ENCODE measurements at places on chromosomes 12 and 14. TPM values are rescaled to one million over a fixed set of nuclear protein-coding genes. Genes with fewer than 3 reads are reported as not detected.
A peak's percentile ranks its signal among the peaks of the same experiment; 100 is the strongest.

DNA sequence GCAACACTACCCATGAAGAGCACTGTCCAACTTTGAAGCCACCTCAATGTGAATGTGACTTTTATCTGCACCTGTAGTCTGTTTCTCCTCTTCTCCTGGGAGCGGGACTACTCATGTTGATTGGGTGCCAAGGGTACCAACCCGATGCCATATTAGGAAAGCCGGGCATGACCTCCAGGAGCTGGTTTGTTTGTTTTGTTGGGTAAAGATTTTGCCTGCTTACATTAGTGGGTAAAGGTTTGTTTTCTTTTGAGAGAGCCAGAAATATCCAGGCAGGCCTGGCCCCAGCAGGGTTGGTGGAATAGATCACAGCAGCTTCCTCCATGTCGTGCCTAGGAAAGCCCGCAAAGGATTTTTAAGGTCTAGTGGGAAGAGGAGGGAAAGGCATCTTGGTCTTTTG, 19.7 kb upstream of the ITPK1 start:
- peak; percentile 88 for DNase-seq

DNA sequence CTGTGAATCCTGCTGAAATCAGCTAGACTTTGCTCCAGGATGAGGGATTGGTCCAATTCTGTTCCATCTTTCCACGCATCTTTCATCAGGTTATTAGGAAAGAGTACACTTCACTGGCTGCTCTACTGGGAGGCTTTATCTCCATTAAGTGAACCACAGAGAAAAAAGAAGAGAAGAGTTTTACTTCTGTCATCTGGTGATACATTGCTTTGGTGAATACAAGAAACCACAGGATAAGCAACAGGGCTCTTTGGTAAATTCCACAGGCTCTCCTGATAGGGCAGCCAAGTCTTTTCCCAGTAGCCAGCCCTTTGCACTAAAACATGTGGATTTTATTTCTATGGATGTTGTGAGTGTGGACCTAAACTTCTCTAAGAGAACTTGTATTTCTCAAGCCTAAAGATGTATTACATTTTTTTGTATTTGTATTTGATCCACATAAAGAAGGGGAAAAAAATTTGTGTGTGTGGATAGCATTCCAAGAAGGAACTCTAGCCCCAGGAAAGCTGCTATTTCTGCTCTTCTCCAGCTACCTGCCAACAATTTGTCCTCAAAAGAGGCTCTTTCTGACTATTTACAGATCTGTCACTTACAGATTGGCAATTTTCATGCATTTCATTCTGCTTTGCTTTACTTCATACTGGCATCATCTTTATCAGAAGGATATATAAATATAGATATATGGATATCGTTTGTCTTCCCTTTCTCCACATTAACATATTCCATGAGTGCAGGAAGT, 1117.6 kb upstream of the TMEM132C start:
- DNase-seq = no peak

GRCh38 chr14:23638414-23639047, 2.4 kb downstream of the DHRS2 start:
- no peak for DNase-seq

GRCh38 chr12:99133401-99133800, 488.3 kb downstream of the APAF1 start:
- DNase-seq = no peak

GRCh38 chr14:96757456-96757855, 39.7 kb upstream of the VRK1 start:
- DNase-seq = no peak

- DNase-seq = no peak
Observed at GRCh38 chr12:125006365-125006764, 12.9 kb downstream of the BRI3BP start.

DNA sequence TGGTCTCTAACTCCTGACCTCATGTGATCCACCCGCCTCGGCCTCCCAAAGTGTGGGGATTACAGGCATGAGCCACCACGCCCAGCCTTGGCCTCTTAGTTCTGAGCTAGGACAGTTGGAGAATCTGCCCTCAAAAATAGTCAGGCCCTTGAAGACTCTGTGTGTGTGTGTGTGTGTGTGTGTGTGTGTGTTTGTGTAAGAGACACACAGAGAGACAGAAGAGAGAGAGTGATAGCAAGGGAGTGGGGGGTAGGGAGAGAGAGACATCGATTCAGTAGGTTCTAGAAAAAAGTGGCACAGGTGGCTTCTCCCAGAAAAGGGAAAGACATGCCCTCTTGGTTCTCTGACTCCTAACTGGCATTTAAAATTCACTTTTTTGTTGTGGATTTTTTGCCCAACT, 5.4 kb downstream of the HNF1A start:
- DNase-seq = no peak

DNA sequence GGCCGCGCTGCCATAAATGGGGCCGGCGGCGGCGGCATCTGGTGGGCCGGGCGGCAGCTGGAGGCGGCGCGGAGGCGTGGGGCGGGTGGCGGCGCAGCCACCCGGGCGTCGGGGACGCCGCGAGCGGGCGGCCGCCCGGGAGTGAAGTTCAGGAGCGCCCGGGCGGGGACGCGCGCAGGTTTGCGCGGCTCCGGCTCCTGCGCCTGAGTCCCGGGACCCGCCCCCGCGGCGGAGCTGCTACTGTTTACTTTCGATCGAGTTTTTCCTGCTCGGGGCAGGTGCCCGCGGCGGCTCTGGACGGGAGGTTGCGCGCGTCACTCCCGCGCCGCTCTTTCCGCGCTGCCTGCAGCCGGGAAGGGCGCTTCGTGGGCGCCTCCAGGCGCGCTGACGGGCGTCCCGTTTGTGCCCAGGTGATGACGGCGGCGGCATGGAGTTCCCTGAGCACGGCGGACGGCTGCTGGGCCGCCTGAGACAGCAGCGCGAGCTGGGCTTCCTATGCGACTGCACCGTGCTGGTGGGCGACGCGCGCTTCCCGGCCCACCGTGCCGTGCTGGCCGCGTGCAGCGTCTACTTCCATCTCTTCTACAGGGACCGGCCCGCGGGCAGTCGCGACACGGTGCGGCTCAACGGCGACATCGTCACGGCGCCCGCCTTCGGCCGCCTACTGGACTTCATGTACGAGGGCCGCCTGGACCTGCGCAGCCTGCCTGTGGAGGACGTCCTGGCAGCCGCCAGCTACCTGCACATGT, at the start of gene ZBTB42:
Gene ZBTB42 (plus strand): TSS at position 331 of the 749 bp plus-strand sequence. CDS start 97 bp downstream, at position 428.
- DNase-seq = peak; percentile 45

GRCh38 chr12:84919271-84919670, 6.7 kb upstream of the SLC6A15 start:
- no peak for DNase-seq

DNA sequence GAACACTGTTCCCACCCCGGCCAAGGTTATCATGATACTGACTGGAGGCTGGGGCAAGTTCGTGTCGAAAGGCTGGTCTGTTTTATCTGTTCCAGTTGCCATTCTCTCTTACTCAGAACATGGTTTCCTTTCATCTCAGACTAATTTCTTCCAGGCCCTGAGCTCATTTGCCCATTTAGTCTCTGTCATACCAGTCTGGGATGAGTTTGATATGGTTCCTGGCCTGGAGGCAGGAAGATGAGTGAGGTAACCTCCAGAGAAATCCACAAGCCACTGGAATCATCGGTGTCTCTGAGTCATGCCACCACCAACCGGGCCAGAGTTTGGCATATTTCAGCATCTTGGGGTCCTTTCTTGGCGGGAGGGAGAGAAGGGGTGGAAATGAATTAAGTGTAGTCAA, 114.7 kb downstream of the NTF3 start:
- DNase-seq = no peak

GRCh38 chr12:51388846-51389245, 2.4 kb downstream of the GALNT6 start:
- no peak for DNase-seq

DNA sequence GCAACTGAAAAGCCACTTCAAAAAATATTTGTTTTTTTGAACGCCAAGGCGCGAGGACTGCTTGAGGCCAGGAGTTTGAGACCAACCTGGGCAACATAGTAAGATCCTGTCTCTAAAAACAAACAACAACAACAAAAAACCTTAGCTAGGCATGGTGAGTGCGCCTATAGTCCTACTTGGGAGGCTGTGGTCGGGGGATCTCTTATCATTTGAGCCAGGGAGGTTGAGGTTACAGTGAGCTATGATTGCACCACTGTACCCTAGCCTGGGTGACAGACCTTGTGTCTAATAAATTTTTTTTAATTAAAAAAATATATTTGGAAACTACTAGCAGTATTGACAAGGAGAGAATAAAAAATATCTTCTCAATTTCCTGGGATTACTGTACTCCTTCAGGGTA, 113.1 kb downstream of the TRAFD1 start:
- no peak for DNase-seq

GLIPR1L2 gene
- 0.23 TPM for total RNA-seq

KRT75 gene
- total RNA-seq = not detected

PDE3A gene
- not detected for total RNA-seq

AKAP6 gene
- total RNA-seq = 2.3 TPM

GPRC5D gene
- not detected for total RNA-seq

SLCO1B1 gene
- total RNA-seq = not detected

DIO3 gene
- total RNA-seq = not detected

Measured in MCF 10A (cell line).